ENCODE measurements at places on chromosomes 4 and X.
A peak's percentile ranks its signal among the peaks of the same experiment; 100 is the strongest.

GRCh38 chr4:169604131-169604900, 8.1 kb downstream of the NEK1 start:
- DNase-seq = no peak

GRCh38 chrX:54074826-54075225, 30.6 kb upstream of the PHF8 start:
- no peak for DNase-seq

GRCh38 chr4:76703676-76704075, 194.3 kb downstream of the SOWAHB start:
- no peak for DNase-seq

- DNase-seq = no peak
Measured at GRCh38 chrX:123755107-123755506, 22.3 kb upstream of the THOC2 start.

GRCh38 chr4:26022346-26023202, 108.6 kb downstream of the SMIM20 start:
- no peak for DNase-seq

GRCh38 chr4:187235456-187236170, 512.0 kb upstream of the FAT1 start:
- DNase-seq = peak; percentile 31

DNA sequence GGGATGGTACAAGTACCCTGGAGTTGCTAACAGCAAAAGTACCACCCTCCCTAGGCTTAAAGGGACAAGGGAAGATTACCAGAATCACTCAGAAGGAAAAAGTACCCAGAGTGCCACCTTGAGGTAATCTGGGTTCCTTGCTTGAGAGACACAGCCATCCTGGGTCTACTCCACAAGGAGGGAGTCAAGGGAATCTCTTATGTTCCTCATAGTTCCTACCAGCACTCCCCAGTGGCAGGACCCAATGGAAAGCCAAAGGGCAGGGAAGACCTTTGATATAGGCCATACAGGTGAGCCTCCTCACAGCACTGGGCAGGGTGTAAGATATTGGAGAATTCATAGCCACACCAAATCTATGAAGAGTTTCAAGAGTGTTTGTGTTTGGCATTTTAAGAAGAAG, 5.7 kb downstream of the IL2 start:
- peak; percentile 74 for DNase-seq

DNA sequence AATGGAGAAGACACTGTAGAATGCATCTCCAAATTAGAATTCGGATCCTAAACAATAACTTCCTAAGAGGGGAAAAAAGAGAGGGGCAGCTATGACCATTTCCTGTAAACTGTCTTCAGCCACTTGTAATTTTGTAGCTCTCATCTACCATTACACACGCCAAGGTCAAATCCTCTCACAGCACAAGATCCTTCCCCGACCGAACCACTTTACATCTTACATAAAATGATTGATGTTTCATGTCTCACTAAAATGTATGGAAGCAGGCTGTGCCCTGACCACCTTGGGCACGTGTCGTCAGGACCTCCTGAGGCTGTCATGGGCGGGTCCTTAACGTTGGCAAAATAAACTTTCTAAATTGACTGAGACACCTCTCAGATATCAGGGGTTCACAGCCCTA, 24.1 kb upstream of the PBDC1 start:
- DNase-seq = peak; percentile 7

DNA sequence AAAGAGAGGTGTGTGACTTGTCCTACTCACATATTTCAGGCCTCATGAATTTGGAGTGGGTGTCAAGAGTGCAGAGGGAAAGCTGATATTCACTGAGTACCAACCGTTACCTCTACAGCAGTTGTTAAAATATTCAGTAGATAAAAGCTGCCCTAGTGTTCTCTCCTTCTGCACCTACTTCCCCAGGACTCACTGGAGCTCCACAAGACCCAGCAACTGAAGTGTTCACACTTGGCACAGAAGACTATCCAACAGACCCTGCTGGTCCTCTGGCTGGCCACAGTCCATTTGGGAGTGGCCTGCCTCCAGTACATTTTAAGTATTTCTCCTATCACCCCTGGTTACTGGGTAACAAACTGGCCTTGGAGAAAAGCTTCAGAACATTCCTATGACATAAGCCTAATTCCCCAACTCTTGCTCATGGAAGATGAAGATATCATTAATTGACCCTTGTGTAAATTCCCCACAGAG, 70.8 kb downstream of the PPARGC1A start:
- DNase-seq = no peak

- peak; percentile 78 for DNase-seq
Measured at GRCh38 chr4:140755774-140756318, 339 bp downstream of the TBC1D9 start.

DNA sequence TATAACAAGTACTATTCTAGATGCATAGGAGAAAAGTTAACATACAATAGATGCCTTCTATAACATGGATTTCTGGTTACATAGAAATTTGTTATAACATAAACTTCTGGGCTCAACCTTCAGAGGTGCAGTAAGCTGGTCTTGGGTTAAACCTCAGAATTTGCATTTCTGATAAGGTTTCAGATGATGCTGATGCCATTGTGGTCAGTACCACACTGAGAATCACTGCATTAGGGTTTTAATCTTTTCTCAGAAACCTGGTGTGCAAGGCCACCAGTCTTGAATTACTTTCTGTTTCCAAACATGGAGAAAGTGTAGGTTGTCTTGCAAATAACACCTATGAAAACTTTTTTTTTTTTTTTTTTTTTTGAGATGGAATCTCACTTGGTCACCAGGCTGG, 146.2 kb downstream of the SPOCK3 start:
- DNase-seq = no peak

DNA sequence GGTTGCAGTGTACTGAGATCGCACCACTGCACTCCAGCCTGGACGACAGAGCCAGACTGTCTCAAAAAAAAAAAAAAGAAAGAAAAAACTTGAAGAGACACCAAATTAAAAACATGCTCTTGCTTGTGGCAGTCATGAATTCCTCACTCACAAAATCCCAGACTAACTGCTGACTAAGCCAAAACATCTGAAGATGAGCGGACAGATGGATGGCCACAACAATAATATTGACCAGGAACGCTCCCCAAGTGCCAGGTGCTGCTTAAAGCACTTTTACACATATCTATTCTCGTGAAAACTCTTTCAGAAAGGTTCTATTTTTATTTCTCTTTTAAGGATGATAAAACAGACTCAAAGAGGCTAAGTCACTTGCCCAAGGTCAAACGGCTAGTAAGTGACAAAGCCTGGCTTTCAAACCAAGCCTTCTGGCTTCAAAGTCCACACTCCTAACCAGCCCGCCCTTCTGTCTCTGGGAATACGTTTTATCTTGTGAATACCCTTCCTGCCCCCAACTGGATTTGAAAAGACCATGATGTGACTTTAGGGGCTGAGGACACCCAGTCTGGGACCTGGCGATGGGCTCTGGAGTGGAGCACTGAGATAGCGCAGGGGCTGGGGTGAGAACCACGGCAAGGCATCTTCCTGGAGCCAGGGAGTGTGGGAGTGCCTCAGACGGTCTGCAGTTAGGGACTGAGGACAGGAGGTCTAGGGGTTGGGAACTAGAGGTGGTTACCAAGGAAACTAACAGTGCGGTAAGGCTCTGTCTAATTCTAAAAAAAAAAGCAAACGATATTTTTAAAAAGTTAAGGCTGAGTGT, 9.5 kb upstream of the CXCR3 start:
- DNase-seq = no peak

GRCh38 chrX:15714529-15714928, 23.5 kb upstream of the CA5B start:
- DNase-seq = no peak

- no peak for DNase-seq
Measured at GRCh38 chr4:87745064-87745807, 54.1 kb upstream of the IBSP start.

DNA sequence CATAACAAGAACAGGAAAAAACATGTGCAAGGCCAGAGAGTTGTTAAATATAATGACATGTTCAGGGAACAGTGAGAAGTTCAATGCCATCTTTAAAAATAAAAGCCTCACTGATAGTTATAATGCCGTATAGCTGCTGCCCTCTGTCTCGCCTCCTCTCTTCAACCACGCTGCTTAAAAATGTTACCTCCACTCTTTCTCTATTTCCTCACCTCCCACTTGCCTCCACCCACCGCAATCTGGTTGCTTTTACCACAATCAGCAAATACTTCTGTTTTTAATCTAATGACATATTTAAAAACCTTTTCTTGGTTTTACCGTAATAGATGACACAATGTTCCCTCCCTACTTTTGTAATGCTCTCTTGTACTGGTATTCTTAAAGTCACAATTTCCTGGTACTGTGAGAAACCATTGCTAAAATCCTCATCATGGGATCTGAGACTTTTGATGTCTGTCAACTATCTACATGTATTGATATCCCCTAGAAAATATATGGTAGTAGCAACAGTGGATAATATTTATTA, 66.0 kb downstream of the GABRA2 start:
- DNase-seq = no peak

DNA sequence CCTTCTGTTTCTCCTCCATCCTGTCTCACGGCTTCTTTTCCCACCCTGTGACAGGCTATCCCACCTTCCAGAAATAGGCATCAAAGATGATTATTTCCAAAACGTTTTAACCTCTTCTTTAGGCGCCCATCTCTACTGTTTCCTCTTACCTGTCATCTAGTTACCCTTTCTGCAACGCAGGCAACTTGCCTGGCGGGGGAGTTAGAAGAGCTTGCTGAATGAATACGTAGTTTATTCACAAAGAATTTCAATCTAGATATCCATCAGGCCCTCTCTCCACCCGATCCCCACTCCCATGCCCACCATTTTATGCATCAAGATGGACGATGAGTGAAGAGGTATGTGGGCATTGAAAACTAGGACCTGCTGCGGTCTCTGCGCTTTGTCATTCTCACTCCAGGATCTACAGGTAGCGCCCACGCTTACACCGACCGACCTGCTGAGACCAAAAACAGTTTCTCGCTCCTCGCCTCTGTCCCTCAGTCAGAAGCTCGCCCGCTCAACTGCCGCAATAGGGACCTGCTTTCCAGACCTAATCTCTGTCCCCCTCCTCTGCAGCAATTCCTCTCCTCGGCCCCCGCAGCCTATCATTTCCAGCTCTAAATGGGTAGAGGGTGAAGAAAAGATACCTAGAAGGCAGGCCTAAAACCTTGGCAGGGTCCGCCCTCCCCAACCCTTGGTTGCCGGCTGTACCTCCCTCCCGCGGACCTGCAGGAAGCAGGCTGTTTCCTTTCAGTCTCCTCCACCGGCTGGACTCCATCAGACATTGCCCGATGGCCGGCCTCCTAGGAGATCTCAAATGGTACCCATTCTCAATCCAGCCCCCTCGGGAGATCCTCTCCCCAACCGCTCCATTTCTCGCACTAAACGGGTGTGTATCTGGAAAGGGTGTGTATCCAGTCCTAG, 624 bp downstream of the BEX5 start:
- peak; percentile 1 for DNase-seq

GRCh38 chrX:1011691-1012283, 200.7 kb downstream of the CRLF2 start:
- DNase-seq = no peak

DNA sequence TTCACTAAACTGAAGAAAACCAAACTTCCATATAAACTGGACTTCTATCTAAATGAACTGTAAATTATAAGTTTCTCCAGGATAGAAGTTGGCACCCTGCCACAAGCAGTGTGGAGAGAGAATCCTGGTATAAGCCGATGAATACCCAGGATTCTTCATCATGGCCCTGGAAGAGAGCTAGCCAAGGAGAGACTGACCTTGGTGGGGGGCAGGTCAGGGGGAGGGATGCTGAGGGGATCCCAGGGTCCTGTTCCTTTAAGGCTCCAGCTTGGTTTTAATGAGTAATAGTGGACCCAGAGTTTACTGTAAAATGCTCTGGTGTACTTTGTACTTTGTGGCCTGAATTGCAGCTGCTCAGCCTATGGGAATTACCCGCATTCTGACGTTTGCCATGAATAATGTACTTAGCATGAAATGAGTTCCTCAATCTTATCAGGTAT, 16.9 kb downstream of the RASSF6 start:
- no peak for DNase-seq

- no peak for DNase-seq
Measured at GRCh38 chr4:62806816-62807215, 1602.4 kb downstream of the TECRL start.

- DNase-seq = no peak
Measured at GRCh38 chr4:83054928-83055327, 19.9 kb downstream of the COPS4 start.

DNA sequence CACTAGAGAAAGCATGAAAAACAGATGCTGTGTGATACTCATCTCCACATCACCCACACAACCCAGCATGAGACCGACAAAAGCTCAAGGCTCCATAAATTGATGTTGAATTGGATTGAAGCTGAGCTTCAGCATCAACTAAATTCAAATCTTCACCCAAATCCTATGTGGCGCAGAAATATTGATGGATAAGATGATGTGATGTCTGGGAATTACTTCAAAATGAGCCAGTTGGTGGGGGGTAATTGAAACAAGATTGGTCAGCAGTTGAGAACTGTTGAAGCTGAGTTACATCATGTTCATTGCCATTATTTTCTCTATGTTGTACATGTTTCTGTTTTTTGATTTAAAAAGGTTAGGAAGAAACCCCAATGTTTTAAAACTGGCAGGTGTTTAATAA, 166.5 kb upstream of the STS start:
- DNase-seq = no peak

DNA sequence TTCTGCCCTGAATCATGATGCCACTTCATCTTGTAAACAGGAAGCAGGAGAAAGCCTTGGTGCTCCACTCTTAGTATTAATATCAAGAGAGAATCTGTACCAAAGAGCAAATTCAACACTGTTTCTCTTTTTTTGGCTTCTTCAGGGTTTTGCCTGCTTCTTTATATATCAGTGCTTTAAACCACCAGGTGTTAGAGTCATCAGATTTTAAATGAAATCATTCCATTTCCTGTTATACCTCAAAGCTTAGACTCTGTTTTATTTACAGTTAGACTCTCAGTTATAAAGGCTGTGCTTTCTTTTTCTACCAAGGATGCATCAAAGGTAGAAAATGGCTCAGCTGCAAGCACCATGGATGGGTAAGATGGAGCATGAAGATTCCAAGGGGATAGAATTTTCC, 350.9 kb downstream of the CAMK2D start:
- no peak for DNase-seq

DNA sequence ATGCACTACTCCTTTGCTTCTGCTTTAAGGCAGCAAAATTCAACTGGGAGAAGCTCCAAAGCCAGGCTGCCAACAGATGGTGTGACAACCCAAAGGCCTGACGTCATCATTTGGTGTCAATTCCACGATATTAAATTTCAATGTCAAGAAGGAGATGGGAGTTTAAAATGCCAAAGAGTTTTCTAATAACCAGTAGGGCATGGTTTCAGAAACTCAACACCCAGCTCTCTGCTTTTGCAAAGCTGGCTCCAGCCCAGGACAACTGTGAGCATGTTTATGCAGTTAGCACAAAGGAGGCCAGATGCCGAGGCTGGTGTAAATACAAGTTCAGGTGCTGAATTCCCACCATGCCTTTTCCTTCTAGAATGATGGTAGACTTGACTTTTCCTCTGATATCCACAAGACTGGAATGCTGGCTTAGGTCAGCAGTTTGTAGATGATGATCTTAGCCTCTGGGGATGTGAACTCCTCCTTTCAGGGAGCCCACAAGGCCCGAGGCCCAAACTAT, 67.3 kb downstream of the AFAP1 start:
- DNase-seq = no peak

- DNase-seq = peak; percentile 31
Measured at GRCh38 chrX:63506320-63506719, 155.2 kb upstream of the SPIN4 start.
